ENCODE measurements at places on chromosomes 5 and 9.

GRCh38 chr5:131720714-131721113 lies 76.1 kb downstream of the FNIP1 start:
- no peak for DNase-seq

GRCh38 chr5:310516-310915 lies 11.0 kb upstream of the AHRR start:
- no peak for DNase-seq

GRCh38 chr9:135218331-135219225 lies 131.1 kb downstream of the OLFM1 start:
- DNase-seq, result no peak

- DNase-seq, result no peak
These were observed 59.5 kb downstream of the FBXO38 start for GRCh38 chr5:148443241-148443640.

GRCh38 chr5:126561908-126562307 lies 33.1 kb downstream of the ALDH7A1 start:
- DNase-seq, result no peak

DNA sequence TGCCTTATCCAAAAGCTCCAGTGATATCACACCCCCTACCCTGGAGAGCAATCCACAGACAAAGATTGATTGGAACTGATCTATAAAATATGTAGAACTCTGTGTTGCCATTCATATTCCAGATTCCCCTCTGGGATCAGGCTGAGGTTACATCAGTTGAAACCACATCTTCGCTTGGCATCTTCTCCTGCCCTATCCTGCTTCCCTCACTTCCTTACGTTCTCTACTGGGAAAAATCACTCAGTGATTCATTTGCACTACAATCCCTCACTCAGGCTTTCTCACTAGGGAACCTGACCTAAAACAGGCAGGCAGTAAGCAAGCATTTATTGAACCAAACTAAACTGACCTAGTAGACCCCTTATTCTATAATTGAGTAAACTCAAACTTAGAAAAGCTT lies 111.7 kb downstream of the ESM1 start:
- no peak for DNase-seq

GRCh38 chr9:107487521-107488374 lies 1.8 kb downstream of the KLF4 start:
- DNase-seq, result no peak

- no peak for DNase-seq
These were observed 3.1 kb upstream of the DMAC1 start for GRCh38 chr9:7802666-7803065.

All from GM12864 (cell line).